ENCODE measurements at places on chromosomes 2 and 18. TPM values are rescaled to one million over a fixed set of nuclear protein-coding genes. Genes with fewer than 3 reads are reported as not detected.
A peak's percentile ranks its signal among the peaks of the same experiment; 100 is the strongest.

DNA sequence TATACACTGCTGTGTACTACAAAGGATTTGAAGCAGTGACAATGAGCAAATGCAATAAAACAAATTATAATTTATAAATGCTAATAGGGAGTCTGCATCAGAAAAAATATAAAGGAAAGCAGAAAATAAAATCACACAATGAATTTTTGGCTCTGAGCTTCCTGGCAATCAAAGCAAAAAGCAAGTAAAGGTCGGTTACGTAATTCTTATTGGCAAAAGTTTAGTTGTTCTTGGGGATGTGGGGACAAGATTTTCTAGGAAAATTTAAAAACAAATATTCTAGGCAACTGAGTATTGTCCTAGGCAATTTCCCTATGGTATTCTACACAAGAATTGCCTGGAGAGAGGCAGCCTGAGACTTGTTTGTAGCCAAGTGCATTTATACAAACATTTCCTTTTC is 1.8 kb downstream of the ORC2 start:
- DNase-seq: no peak
- peaks cover 38% of the 10 kb centered on the region for H3K4me1 ChIP-seq
- H3K27me3 ChIP-seq: no peaks in the 10 kb centered on the region
- no peak overlapping the region for H3K27ac ChIP-seq
- H3K36me3 ChIP-seq: peaks cover 7% of the 10 kb centered on the region

Gene PLA2R1
- total RNA-seq: 78.9 TPM

- H3K27me3 ChIP-seq: peaks cover 49% of the 10 kb centered on the region
- no peak for DNase-seq
- H3K27ac ChIP-seq: no peak overlapping the region
- H3K36me3 ChIP-seq: no peaks in the 10 kb centered on the region
These were observed 74.7 kb downstream of the TNFRSF11A start for GRCh38 chr18:62399781-62400308.

Gene CCDC141
- not detected for total RNA-seq

Gene PJVK
- 7.4 TPM for total RNA-seq

DNA sequence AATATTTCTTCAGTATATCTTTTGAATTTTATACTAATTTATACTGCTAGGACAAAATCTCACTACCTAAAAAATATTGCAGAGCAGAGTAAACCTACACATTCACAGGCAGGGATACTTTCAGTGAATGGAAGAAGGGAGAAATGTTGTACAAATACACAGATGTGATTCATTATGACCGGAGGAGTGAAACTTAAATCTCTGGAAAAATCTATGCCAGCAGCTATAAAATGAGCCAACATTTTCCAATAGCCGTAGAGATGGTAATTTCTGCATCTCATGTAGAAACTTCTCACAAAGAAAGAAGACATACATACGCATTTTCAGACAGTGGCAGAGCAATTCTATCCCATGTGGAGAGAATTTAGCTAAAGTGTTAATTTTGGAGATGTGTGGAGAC is 54.8 kb downstream of the KCNS3 start:
- no peak overlapping the region for H3K4me3 ChIP-seq
- no peaks in the 10 kb centered on the region for H3K27me3 ChIP-seq
- no peak for DNase-seq

- no peak overlapping the region for H3K4me3 ChIP-seq
- H3K27me3 ChIP-seq: no peaks in the 10 kb centered on the region
- no peaks in the 10 kb centered on the region for H3K36me3 ChIP-seq
- DNase-seq: no peak
These were observed 19.0 kb downstream of the TMSB10 start for GRCh38 chr2:84924173-84925106.

- H3K36me3 ChIP-seq: no peaks in the 10 kb centered on the region
- no peaks in the 10 kb centered on the region for H3K27me3 ChIP-seq
These were observed 145.0 kb downstream of the HDAC4 start for GRCh38 chr2:239255628-239256349.

GRCh38 chr2:163878718-163879117 is 142.9 kb upstream of the FIGN start:
- no peaks in the 10 kb centered on the region for H3K27me3 ChIP-seq
- no peak overlapping the region for H3K27ac ChIP-seq
- no peaks in the 10 kb centered on the region for H3K36me3 ChIP-seq
- H3K4me1 ChIP-seq: peaks cover 33% of the 10 kb centered on the region
- H3K4me3 ChIP-seq: no peak overlapping the region
- no peak for DNase-seq

- peak overlapping the region; percentile 90 for H3K27ac ChIP-seq
- H3K4me1 ChIP-seq: peaks cover 42% of the 10 kb centered on the region
- no peak for DNase-seq
- H3K36me3 ChIP-seq: peaks cover 10% of the 10 kb centered on the region
- peak overlapping the region; percentile 100 for H3K4me3 ChIP-seq
- no peaks in the 10 kb centered on the region for H3K27me3 ChIP-seq
These were observed 547 bp downstream of the SLC35F5 start for GRCh38 chr2:113755835-113756354.

Gene TFPI
- 325 TPM for total RNA-seq

Gene SP140L
- total RNA-seq: 24.2 TPM

DNA sequence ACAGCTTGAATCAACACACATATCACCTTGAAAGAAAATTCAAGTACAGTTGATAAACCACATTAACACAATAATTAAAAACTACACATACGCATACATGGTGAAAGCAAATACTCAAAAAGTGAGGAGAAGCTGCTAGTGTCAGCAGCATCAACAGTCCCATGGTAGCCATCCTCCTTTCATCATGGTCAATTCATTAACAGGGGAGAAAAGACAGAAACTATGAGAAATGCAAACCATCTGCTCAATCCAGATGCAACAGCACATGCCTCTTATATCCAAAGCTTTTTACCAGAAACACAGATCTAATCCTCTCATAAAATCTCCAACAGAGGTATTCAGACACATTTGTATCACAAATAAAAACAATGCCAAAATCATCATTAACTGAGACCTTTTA is 81.9 kb upstream of the CHRNA1 start:
- peak overlapping the region; percentile 88 for H3K27ac ChIP-seq
- H3K4me1 ChIP-seq: peaks cover 49% of the 10 kb centered on the region
- peak overlapping the region; percentile 70 for H3K4me3 ChIP-seq
- no peaks in the 10 kb centered on the region for H3K27me3 ChIP-seq
- no peaks in the 10 kb centered on the region for H3K36me3 ChIP-seq
- no peak for DNase-seq

GRCh38 chr2:191246820-191247380 is 1.7 kb downstream of the MYO1B start:
- H3K4me3 ChIP-seq: peak overlapping the region; percentile 88
- H3K36me3 ChIP-seq: peaks cover 2% of the 10 kb centered on the region
- DNase-seq: no peak
- H3K27me3 ChIP-seq: no peaks in the 10 kb centered on the region

Gene IGFBP2
- 2,855 TPM for total RNA-seq

DNA sequence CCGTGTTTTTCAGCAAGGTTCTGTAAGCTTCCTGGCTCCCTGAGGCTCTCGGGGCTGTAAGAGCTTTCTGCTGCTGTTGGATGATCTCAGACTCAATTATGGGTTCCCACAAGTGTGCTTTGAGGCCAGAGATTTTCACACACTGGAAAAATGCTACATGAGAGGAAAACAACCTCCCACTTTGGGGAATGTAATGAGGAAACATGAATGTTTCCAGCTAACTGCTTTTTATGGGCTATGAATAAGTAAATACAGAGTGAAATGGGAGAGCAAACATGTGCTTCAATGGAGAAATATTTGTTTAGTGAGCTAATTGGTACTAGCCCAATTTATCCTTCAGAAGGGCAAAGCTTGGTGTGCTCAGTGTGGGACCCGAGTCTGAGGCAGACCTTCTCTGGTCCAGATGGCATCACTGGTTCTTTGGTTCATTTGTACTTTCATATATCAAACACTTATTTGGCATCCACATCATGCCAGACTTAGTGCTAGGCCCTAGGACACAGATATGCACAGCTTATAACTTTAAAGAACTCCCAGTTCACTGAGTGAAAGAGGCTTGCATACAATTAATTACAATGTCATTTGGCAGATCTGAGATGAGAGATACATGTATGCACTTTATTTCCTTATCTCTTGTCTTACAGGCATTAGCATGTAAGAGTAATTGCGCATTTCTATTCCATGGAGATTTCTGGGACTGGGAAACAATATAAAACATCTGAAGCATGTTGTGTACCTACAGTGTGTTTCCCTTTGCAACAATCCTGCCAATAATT is 248.8 kb downstream of the RDH14 start:
- H3K4me1 ChIP-seq: no peaks in the 10 kb centered on the region
- H3K27ac ChIP-seq: no peak overlapping the region
- no peak overlapping the region for H3K4me3 ChIP-seq
- no peaks in the 10 kb centered on the region for H3K27me3 ChIP-seq
- no peak for DNase-seq

Gene SRBD1
- total RNA-seq: 15.2 TPM

- no peaks in the 10 kb centered on the region for H3K36me3 ChIP-seq
- no peak for DNase-seq
- H3K27ac ChIP-seq: no peak overlapping the region
- H3K4me1 ChIP-seq: peaks cover 16% of the 10 kb centered on the region
- no peak overlapping the region for H3K4me3 ChIP-seq
These were observed 37.2 kb upstream of the RTN4 start for GRCh38 chr2:55087501-55087900.

GRCh38 chr2:16409849-16410248 is 255.8 kb downstream of the CYRIA start:
- no peaks in the 10 kb centered on the region for H3K36me3 ChIP-seq
- no peaks in the 10 kb centered on the region for H3K4me1 ChIP-seq
- H3K4me3 ChIP-seq: no peak overlapping the region
- DNase-seq: no peak

DNA sequence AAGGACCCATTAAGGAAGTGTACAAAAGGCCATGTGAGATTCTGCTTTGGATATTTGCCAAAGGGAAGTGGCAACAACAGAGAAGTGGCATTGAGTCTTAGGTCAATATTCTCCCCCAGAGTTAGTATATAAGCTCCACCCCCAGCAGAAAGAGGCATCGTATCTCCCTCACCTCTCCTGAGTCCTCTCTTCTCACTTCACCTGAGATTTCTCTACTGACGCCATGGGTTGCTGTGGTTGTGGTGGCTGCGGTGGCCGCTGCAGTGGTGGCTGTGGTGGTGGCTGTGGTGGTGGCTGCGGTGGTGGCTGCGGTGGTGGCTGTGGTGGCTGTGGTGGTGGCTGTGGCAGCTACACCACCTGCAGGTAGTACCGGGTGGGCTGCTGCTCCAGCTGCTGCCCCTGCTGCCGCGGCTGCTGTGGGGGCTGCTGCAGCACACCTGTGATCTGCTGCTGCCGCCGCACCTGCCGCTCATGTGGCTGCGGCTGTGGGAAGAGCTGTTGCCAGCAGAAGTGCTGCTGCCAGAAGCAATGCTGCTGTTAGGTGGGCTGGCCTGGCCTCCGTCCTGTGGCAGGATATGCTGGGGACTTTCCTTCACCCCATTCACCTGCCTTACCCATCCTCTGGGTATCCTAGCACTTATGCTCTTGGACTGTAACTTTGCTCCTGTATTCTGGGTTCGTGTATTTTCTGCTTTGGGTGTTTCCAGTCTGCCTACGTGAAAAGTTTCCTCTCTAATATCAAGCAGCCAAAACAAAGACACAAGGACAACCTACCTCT is 5.9 kb downstream of the SCYGR3 start:
- no peak for DNase-seq
- H3K4me1 ChIP-seq: no peaks in the 10 kb centered on the region
- H3K27me3 ChIP-seq: peaks cover 3% of the 10 kb centered on the region

GRCh38 chr2:25891672-25892071 is 13.4 kb upstream of the ASXL2 start:
- H3K27ac ChIP-seq: no peak overlapping the region
- H3K4me3 ChIP-seq: no peak overlapping the region
- H3K27me3 ChIP-seq: peaks cover 5% of the 10 kb centered on the region
- peaks cover 2% of the 10 kb centered on the region for H3K4me1 ChIP-seq

DNA sequence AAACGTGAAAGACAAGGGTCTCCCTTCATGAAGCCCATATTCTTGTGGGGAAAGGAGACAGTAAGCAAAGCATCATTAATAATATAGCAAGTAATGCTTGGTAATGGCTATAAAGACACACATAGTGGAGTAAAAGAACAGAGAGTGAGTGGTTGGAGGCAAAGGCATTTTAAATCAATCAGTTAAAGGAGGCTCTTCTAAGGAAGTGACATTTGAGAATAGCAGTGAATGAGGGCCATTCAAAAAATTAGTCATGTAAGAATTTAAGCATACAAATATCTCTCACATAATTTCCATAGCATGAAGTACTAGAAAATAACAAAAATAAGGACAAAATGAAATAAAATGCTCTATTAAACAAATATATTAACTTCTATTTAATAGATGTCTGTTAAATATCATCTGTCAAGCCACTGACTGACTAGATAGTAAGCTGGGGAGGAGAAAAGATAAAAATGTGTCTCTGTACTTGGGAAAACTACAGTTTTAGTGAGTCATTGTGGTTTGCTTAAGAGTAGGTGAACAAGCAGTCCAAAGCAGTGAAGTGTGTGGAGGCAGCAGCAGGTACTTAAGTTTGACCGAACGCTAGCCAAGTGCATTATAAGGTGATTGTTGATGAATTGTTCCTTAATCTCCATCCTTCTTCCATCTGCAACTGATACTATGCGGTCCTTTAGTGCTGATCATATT is 160.1 kb downstream of the PARD3B start:
- H3K4me3 ChIP-seq: no peak overlapping the region
- no peak overlapping the region for H3K27ac ChIP-seq
- DNase-seq: no peak
- peaks cover 18% of the 10 kb centered on the region for H3K4me1 ChIP-seq
- H3K36me3 ChIP-seq: no peaks in the 10 kb centered on the region
- no peaks in the 10 kb centered on the region for H3K27me3 ChIP-seq

Gene HOXD3
- total RNA-seq: not detected

Gene KCNK3
- total RNA-seq: 8.5 TPM
